AG09309 (cell line): ENCODE measurements at places on chromosomes 12 and 14.

- DNase-seq = no peak
Measured at GRCh38 chr12:99917711-99918402, 66.9 kb downstream of the ANKS1B start.

GRCh38 chr12:80580254-80580653 lies 127.2 kb upstream of the MYF6 start:
- DNase-seq = peak; percentile 85

- DNase-seq = peak; percentile 88
Measured at GRCh38 chr12:93879476-93880421, 202.6 kb downstream of the CRADD start.

GRCh38 chr14:103512701-103513611 lies 9.7 kb downstream of the CKB start:
- DNase-seq = peak; percentile 60

DNA sequence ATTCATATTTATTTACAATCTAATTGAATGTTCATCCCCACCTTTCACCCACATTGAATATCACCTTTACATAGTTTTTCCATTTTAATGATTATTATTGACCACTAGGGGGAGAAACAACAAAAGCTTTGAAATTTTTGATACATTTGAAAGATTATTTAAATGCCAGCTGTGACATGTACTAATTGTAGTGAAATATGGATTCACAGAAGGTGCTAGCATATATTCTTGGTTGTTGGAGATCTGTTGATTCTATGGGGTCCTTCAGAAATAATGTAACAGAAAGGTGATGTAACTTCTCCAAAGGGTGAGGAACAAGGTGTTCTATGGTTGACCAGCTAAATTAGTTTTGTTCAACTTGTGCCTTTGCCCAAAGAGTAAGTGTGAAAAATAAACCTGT lies 22.4 kb upstream of the GPR33 start:
- DNase-seq = peak; percentile 1

DNA sequence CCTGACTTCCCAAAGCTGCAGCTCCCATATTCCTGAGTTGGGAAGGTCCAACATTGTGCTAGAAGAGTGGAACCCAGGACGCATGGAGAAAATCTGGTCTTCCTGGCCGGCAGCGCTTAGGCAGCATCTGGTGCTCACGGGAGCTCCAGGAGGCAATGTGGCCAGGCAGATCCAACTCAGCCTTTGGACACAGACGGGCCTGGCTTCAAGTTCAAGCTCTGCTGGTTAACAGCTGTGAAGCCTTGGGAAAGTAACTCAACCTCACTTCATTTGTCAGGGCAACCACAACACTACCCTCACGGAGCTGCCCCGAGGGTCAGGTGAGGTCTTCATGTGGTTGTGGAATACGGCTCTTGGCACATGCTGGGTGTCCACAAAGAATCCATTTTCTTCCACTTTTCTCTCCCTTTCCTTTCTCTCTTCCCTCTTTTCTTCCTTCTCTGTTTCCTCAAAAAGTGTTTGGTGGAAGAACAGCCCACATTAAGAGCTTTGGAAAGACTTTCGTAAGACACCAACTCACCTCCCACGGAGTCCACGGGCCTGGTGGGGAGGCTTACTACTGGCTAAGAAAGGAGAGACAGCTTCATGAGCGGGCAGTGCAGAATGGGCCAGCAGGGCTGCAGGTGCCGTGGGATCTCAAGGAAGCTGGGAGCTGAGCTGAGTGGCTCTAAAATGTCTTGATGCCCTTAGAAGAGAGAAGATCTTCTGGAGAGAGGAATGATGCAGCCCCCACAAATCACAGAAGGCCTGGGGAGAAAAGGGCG lies 2.4 kb upstream of the FAM181A start:
- no peak for DNase-seq

DNA sequence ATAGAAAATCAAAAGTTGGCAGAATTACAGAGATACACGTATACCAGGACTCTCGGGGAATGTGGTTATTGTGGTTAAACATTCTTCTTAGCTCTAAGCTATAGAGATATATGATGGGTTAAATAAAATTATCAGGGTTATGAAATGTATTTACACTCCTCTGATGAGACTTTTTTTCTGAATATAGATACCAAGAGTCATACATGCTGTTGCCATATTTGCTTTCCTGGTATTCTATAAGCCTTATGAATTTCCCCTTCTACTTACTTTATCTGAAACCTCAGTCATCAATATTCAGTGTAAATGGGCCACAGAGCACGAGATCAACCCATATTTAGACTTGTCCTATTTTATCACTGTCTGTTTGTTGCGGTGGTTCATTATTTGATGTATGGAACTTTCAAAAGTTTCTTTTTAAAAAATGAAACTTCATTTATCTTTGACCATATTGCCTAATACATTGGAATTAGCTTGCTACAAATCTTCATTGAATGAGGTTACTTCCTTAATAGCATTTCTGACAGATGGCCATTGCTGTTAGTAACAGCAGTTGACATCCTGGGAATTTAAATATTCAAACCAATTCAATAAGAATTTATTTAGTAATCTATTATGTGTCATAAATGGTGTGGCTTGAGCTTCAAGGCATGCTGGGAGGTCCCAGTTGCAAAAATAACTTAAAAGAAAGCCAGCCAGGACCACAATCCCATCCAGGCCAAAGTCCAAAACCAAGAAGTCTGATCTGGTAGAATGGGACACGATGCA lies 393.5 kb downstream of the PCNX1 start:
- DNase-seq = no peak

DNA sequence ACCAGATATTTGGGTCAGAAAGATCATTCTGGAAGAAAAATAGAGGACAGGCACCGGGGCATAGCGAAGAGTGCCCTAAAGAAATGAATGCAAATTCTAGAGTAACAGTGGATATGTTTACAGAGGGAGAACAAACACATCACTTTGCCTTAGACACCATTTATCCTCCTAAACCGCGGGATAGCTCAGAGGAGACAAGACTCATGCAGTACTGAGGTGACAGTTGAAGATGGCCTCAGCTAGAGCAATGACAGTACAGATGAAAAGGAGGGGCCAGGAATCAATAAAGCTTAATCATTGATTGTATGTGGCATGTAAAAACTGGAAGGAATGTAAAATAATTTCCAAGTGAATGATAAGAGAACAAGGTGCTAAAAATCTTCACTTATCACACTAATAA lies 10.5 kb upstream of the PPP1R12A start:
- DNase-seq = no peak

DNA sequence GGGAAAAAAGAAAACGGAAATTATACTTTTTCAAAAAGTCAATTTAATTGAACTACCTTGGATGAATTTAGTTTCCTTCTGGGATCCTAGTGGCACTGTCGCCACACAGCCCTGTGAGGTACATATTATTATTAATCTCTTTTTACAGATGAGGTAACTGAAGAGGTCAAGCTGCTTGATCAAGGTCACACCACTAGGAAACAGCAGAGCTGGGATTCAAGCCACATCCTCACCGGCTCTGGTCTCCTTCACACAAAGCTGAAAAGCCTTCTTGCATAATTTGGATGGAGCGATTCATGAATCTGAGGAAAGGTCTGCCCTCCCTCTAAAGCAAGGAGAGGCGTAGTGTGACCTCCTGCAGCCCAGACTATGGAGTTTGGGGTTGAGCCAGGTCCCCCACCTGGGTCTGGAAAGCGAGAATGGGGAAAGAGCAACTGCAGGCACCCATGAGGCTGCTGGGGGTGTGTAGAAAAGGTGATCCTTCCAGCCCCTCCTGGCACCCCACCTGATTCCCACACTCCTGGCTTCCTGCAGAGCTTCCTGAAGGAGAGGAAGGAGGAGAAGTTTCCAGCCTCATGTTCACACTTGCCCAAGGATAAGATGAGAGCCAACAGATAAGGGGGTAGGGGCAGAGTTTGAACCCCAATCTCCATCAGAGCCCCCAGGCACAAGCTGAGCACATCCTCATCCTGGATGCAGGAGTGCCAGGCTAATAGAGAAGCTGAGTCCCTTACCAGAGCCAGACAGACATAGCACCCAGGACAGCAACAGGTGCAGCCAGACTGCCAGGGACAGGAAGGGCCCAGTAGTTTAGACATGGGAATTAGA lies 3.9 kb upstream of the KRT79 start:
- no peak for DNase-seq

DNA sequence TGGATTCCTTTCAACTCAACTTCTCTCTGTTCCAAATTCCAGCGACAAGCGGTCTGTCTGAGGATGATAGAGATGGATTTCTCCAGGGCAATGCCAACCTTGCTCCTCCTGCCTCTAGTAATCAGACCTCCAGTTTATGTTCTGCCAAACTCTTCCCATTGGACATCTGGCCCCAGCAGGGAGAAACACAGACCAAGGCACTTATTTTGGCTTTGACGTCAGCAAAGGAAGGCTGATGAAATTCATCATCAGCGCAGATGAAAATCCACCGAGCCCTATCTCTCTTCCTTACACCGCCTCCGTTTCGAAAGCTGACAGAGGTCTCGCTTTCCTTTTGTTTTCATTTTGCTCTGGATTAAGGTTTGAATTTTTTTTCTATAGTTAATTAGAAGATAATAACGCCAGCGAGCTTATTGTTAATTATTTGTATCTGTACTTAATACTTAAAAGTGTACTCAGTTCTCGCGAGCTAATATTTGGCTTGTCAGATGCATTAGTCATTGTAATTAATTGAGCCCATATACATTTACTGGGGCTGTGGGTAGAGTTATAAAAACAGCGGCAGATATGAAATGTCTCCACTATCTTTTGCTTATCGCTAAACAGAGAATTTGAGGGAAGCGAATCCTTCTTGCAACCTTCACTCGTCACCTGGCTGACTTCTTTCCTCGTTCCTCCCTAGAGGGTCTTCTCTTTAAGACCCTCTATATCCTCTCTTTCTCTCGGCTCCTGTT lies 35.9 kb upstream of the MED13L start:
- DNase-seq = no peak

DNA sequence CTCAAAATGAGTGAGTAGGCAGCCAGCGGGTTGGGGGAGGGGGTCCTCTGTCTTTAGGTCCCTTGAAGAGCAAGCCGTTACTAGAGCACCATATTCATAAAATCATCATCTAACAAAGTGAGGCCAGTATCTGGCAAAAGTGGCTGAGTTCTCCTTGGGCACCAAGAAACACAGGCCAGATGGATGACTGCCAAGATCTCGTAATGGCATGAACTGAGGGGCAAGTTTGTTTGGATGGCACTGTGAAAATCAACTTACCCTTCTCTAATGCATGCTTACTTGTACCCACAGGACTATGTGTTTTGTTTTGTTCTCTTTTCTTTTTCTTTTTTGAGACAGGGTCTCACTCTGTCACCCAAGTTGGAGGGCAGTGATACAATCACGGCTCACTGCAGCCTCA lies 41.6 kb downstream of the GNPTAB start:
- DNase-seq = no peak

GRCh38 chr12:21551841-21552465 lies 25.9 kb downstream of the SPX start:
- no peak for DNase-seq

GRCh38 chr14:52950898-52951680 lies at the start of gene FERMT2:
TSS of gene FERMT2 (minus strand) at chr14:52951050. CDS start at chr14:52950568, 482 bp downstream.
- DNase-seq = peak; percentile 28

- DNase-seq = no peak
Measured at GRCh38 chr14:35068238-35069012, 22.4 kb downstream of the FAM177A1 start.

DNA sequence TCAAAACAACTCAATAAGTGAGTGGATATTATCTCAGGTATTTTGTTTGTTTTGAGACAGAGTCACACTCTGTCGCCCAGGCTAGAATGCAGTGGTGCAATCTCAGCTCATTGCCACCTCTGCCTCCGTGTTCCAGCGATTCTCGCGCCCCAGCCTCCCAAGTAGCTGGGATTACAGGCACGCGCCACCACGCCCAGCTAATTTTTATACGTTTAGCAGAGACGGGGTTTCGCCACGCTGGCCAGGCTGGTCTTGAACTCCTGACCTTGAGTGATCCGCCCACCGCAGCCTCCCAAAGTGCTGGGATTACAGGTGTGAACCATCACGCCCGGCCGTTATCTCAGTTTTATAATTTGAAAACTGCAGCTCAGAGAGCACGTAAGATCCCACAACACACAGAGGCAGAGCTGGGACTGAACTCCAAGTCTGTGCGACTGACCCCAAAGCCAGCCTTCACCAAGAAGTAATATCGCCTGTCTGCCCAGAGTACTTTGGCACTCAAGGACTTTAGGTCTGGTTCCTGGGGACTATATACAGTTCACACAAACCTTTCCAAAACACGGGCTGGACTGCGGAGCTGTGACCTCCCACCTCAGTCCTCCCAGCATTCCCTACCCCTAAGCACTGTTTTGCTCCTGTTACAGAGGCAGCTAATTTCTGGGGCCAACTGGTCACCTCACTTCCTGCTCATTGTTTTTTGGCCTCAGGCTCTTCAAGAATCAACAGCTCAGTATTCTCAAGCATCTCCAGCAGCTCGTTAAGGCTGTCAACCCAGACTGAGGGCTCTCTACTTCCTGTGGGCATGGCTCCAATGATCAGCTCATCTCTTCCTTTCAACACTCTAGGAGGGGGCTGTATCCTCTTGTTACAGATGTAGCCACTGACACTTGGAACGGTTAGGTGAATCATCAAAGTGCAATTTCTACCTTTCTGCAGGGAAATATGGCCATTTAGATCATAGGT lies 22.5 kb downstream of the TESC start:
- DNase-seq = no peak
